ENCODE measurements at places on chromosomes 6 and 20.

DNA sequence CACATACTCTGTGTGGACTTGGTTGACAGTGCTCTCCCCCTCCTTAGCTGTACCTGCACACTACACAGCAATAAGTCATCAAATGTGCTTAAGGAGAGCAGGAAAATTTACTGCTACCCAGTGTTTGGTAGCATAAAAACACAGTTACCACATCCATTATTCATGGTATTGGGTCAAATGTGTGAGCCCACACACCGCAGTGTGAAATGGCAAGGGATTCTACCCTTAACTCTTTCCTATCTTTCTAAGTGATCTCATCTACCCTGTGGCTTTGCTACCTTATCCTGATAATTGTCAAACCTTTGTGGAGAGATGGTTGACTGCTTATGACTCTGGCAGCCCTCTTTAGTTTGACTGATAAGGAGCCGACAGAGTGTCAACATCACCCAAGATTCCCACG is 47.6 kb downstream of the STX11 start:
- no peak for DNase-seq

DNA sequence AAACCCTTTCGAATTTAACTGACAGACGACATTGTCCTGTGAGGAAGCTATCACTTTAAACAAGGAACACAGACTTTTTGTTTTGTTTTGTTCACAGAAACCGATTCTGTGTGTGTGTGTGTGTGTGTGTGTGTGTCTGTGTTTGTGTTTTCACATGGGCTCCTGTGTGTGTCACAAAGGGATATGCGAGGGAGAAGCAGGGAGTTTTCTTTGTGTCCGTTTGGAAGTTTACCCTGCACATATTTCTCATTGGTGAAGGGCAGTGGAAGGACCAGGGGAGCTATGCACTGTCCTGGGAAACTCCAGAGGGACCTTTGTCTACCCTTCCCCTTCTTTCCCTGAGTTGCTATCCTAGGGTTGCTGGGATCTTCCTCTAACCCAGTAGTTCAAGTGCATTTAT is 17.7 kb downstream of the POM121L2 start:
- no peak for DNase-seq

GRCh38 chr6:100484474-100484873 is 19.8 kb upstream of the SIM1 start:
- DNase-seq, result no peak

GRCh38 chr20:19112828-19113227 is 99.6 kb upstream of the SLC24A3 start:
- no peak for DNase-seq

- DNase-seq, result peak; percentile 0
These were observed 38.7 kb downstream of the DUSP22 start for GRCh38 chr6:330948-331347.

DNA sequence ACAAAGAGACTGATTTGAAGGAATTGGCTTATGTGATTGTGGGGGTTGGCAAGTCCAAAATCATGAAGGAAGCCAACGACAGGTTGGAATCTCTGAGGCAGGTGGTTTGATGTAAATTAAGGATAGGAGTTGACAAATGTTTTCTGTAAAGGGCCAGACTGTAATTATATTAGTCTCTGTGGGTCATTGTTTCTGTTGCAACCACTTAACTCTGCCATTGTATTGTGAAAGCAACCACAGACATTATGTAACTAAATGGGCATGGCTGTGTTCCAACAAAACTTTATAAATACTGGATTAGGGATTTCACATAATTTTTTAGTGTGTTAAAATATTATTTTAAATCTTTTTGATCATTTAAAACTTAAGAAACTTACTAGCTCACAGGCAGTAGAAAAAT is 199.2 kb upstream of the MYLIP start:
- DNase-seq, result no peak

GRCh38 chr20:13068336-13068735 is 59.6 kb downstream of the SPTLC3 start:
- DNase-seq, result no peak

- no peak for DNase-seq
These were observed 660.4 kb upstream of the GJE1 start for GRCh38 chr6:141472162-141472928.

DNA sequence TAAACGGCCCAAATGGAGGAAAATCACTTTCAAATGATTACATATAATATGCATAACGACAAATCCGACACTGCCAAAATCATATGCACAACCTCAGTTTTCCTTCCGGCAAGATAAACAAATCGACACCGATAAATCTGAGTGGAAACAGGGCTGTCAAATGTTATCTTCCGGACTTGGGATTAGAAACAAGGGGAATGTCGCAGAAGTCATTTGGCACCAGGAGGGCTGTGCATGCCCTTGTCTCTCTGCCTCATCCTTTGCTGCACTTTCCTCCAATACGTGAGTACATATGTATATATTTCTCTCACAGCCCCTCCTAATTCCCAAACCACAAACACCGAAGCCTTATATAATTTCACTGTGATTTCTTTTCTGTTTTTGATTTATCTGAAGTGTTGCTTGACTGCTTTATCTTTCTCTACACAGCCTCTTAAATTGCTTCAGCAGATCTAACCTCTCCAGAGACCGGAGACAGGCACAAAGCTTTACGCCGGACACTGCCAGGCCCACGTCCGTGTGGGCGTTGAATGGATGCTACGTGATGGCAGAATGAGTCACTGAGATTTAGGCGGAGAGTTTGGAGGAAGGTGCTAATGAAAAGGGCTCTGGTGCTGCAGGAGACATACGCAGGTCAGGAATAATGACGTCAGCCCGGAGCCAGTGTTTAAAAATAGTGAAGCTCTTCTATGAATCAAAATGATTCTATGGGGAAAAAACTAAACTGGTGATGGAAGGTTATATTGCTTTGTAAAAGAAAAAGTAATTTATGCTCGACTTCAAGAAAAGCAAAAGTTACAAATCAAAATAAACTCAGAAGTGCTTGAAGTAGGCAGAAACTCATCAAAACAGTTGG is 21.0 kb upstream of the PRELID3B start:
- DNase-seq, result peak; percentile 91

DNA sequence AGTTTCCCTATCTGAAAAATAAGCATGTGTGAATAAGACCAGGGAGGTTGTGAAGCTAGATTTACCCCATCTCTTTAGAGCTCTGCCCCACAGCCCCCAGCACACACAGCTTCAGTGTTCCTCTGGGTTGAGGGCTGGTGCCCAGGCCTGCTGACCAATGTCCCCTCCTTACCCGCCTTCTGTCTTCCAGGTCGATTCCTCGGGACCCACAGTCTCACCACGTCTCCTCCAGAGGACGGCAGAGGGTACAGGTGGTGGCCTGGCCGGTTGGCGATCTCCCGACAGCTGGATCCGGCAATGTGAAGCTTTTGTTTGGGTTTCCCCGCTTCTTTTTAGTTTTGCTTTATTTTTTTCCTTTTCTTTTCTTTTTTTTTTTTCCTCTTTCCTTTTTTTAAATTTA is 42.0 kb downstream of the STK35 start:
- no peak for DNase-seq

- DNase-seq, result no peak
These were observed 683.4 kb downstream of the RNF144B start for GRCh38 chr6:19070520-19070919.

GRCh38 chr6:68476611-68477010 is 158.5 kb upstream of the ADGRB3 start:
- DNase-seq, result no peak

DNA sequence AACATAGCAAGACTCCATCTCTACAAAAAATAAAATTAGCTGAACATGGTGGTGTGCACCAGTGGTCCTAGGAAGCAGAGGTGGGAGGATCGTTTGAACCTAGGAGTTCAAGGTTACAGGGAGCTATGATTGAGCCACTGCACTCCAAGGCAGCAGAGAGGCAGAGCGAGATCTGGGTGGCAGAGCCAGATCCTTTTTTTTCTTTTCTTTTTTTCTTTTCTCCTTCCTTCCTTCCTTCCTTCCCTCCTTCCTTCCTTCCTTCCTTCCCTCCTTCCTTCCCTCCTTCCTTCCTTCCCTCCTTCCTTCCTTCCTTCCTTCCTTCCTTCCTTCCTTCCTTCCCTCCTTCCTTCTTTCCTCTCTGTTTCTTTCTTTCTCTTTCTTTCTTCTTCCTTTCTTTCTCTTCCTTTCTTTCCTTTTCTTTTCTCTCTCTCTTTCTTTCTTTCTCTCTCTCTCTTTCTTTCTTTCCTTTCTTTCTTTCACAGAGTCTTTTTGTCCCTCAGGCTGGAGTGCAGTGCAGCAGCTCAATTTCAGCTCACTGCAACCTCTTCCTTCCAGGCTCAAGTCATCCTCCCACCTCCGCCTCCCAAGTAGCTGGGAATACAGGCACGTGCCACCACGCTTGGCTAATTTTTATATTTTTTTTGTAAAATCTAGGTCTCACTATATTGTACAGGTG is 9.2 kb upstream of the VSTM2L start:
- no peak for DNase-seq

DNA sequence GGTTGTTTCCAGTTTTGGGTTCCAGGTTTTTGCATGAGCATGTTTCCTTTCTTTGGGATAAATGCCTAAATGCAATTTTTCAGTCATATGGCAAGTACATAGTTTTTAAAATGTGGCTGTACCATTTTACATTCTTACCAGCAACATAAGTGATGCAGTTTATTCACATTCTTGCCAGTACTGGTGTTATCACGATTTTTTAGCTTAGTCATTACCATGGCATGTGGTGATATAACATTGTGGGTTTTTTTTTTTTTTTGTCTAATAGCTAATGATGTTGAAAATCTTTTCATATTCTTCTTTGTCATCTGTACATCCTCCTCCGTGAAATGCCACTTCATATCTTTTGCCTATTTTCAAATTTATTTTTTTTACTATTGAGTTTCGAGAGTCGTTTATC is 2.9 kb upstream of the TDRD6 start:
- DNase-seq, result no peak

DNA sequence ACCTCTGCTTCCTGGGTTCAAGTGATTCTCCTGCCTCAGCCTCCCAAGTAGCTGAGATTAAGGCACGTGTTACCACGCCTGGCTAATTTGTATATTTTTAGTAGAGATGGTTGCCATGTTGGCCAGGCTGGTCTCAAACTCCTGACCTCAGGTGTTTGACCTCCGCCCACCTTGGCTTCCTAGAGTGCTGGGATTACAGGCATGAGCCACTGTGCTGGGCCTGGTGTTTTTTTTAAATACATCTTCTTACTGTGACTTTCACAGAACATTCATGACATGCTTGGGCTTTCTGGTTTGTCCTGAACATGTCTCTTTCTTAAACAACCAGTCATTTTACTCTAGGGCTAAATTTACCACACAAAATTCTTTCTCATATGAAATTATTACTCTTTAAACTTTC is 34.7 kb upstream of the FAM8A1 start:
- no peak for DNase-seq
